Caudate nucleus (tissue), 63 donors: ENCODE measurements at places on chromosomes 16 and 17.

DNA sequence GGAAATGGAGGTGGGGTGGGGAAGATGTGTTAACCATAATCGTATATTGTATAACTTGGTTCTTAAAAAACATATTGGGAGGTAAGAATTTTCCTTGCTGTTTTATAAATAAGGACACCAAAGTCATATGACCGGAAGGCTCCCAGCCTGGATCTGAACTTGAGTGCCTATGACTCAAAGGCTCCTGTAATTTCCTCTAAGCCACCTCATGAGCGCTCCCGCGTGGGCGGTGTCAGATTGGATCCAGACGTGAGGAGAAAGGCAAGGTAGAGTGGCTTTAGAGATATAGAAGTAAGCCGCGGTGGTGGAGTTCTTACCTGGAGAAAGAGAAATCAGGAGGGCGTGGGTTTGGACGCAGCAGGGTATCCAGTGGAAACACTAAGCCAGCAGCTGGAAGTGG, 196.2 kb upstream of the NLRP1 start:
- DNase-seq = peak; percentile 56

DNA sequence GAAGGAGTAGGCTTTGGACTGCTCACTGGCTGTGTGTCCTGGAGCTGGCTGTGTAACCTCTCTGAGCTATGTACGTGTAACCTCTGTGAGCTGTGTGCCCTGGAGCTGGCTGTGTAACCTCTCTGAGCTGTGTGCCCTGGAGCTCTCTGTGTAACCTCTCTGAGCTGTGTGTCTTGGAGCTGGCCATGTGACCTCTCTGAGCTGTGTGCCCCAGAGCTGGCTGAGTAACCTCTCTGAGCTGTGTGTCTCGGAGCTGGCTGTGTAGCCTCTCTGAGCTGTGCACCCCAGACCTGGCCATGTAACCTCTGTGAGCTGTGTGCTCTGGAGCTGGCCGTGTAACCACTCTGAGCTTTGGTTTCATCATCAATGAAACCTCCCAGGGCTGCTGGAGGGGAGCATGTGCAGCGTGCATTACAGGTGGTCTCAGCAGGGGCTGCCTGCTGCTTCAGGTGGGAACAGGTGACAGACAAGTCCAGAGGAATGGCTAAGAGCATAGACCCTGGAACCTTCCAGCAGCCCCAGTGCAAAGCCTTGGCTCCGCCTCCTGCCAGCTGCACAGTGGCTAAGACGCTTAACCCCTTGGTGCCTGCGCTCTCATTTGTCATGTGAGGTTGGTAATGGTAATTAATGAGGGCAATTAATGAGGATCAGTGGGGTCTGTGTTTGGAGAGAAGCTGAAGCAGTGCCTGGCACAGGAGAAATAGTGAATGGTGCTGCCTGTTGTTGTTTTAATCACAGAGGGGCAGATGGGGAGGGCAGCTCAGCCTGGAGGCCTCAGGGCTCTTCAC, 86.7 kb downstream of the KATNIP start:
- DNase-seq = no peak

GRCh38 chr17:57861790-57862693, 12.2 kb upstream of the MRPS23 start:
- no peak for DNase-seq

DNA sequence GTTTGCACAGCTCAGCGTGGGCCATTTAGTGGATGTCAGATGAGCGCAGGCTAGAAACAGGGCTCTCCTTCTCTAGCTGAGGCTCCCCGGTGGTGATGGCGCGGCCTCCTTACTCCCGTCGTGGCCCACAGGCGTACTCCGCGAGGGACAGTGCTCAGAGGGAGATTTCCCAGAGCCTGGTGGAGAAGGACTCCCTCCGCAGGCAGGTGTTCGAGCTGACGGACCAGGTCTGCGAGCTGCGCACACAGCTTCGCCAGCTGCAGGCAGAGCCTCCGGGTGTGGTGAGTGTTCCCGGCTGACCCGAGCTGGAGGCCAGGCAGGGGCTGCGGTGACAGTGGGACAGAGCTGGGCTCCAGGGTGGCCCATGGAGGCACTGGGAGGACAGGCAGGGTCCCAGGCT, 21.4 kb downstream of the CARD14 start:
- no peak for DNase-seq
